Activated naive CD4-positive, alpha-beta T cell (primary cell): ENCODE measurements at places on chromosomes 2 and 18.

DNA sequence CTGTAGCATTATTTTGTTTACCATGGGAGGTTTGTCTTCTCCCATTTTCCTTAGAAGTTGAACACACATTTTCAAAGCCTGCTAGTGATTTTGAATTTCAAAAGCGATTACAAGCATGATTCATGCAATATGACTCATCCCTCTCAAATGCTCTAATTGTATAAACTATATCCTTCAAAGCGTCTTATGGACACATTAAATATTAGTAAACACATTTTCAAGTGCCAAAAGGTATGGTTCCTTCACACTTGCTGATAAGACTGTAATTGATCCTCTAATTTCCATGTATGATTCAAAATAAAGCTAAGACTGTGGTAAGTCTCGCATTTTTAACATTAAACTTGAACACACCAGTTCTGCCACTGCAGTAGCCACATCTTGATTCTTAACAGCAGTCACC lies 512.9 kb downstream of the LRRTM4 start:
- DNase-seq = no peak

DNA sequence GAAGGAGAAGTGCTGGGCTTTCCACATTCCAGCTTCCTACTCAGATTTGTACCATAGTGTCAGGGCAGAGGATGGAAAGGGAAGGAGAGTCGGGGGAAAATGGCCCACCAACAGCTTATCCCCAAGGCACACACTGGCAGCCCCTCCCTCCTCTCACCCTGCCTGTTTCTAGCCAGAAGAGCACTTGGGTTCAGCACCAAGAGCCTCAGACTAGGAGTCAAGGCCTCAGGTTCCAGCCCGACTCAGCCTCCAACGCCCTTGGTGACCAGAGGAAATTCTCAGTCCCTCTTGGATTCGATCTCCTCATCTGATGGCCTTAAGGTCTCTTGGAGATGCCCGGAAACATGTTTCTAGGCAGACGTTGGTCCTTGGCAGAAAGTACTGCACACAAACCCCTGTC lies 53.9 kb downstream of the TNS1 start:
- no peak for DNase-seq

GRCh38 chr2:19916385-19916950 lies 14.7 kb upstream of the TTC32 start:
- no peak for DNase-seq

GRCh38 chr2:168365094-168365621 lies 90.9 kb upstream of the CERS6 start:
- DNase-seq = no peak

DNA sequence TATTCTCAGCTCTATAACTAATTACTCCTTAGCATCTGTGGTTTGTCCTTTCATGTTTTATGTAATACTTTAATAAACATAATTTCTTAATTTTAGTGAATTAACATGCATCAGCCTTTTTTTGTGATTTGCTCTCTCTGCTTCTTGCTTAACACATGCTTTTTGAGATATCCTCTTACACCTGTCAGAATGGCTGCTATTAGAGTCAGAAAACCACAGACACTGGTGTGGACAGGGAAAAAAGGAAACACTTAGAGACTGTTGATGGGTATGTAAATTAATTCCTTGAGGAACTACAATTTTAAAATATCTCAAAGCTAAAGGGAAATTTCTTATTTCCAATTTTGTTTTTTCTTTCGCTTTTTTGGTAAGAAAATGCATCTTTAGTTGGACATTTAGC lies 549.0 kb downstream of the ZNF804A start:
- no peak for DNase-seq

DNA sequence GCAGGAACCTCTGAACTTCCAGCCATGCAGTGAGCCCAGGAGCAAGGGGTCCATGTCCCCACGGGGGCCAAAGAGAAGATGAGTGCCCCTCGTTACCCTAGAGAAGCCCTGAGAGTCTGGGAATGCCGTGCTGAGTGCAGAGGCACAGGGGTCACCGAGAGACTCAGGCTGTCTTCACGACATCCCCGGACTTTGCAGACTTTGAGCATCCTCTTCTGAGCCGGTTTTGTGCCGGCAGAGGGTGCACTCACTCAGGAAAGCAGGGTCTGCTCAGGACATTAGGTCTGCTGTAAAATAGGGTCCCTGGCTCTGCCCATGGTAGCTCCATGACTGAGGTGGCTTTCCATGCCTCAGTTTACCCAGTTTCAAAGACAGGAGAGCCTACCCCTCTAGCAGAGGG lies 71.0 kb downstream of the GALNT14 start:
- DNase-seq = no peak

DNA sequence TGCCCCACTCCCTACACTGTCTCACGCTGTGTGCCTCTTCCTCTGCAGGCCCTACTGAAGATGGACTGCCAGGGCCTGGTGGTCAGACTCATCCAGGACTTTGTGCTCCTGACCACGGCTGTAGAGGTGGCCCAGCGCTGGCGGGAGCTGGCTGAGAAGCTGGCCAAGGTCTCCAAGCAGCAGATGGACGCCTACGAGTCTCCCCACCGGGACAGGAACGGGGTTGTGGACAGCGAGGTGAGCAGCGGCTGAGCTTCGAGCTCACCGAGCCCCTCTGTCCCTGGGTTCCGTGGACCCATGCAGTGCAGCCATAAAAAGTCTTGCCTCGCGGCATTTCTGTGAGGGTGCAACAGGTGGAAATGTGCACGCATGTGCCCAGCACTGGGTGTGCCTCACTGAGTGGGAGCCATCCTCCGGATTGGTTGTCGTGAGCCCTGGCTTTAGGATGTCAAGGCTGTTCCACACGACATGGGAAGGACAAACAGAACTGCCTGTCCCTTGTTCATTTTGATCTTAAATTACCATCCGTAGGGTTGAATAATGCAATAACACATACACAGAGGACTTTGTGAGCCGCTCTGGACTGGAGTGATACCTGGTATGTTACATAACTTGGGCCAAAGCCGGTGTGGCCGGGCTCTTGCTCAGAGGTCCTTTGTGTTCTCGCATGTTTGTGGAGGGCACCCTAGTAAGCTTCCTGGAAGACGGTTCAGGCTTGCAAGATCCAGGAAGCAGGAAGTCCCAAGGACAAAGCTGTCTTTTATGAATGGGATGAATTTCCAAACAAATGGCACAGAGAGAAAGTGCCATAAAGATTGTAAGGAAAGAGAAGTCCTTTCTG lies 100.9 kb downstream of the SH3BP4 start:
- DNase-seq = no peak

- DNase-seq = no peak
Observed at GRCh38 chr2:48812416-48812815, 56.9 kb upstream of the LHCGR start.

- no peak for DNase-seq
Observed at GRCh38 chr2:110107092-110108079, 8.2 kb downstream of the MALL start.

DNA sequence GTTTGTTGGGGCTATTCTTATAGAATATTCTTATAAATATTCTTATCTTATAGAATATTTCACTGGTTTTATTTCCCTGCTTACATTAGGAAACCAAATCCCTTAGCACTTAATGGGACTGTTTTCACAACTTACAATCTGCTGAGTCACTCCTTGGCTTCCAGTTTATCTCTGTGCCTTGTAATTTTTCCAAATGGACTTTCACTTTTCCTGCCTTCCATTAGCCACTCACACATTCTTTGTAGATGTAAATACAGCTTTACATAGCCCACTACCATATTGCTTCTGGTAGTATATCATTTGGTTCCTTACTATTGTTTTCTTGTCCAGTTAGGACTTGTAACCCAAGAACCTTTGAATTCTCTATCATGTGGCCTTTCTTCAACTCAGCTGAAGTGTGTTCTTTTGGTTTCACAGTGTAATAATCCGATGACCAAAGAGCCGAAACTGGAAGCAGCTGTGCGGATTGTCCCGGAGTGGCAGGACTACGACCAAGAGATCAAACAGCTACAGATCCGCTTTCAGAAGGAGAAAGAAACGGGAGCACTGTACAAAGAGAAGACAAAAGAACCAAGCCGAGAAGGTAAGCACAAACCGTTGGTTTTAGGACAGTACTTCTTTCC lies 96.1 kb downstream of the UGGT1 start:
- no peak for DNase-seq

DNA sequence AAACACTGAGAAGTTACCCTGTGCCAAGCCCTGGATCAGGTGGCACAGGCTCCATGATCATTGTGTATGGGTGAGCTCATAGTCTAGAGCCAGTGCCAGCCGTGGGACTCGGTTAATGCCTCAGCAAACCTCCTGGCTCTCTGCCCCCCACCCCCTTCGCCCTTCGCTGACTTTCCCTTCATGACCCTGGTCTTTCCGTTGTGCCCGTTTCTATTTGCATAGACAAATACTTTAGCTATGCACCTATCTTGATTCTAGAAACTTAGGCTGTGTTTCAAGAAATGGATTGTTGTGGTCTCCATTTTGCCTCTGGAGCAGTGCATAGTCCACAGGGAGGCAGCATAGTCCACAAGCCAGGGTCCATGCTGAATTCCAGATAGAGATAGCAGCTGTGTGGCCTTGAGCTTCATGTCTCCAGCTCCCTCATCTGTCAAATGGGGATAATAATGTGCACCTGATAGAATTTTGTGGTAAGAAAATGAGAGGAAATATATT lies 44.8 kb upstream of the KDM3A start:
- no peak for DNase-seq
